Activated CD4-positive, CD25-positive, alpha-beta regulatory T cell (primary cell): ENCODE measurements at places on chromosomes 6 and 20.
A peak's percentile ranks its signal among the peaks of the same experiment; 100 is the strongest.

DNA sequence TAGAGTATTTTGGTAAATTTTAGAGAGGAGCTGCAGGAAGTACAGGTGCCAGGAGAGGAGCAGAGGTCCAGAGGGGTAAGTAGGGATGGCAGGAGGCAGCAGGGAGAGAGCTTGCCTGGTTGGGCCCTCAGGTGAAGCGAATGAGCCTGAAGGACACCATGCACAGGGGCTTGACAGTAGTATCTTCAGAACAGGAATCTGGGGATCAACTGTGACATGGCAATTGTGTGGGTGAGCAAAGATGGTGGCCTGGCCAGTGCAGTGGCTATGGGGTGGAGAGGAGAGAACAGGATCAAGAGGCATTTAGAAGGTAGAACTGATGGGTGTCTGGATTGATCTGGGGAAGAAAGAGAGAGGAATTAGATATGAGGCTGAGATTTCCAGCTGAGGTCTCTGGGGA, 68.7 kb upstream of the RNF24 start:
- no peak for DNase-seq

DNA sequence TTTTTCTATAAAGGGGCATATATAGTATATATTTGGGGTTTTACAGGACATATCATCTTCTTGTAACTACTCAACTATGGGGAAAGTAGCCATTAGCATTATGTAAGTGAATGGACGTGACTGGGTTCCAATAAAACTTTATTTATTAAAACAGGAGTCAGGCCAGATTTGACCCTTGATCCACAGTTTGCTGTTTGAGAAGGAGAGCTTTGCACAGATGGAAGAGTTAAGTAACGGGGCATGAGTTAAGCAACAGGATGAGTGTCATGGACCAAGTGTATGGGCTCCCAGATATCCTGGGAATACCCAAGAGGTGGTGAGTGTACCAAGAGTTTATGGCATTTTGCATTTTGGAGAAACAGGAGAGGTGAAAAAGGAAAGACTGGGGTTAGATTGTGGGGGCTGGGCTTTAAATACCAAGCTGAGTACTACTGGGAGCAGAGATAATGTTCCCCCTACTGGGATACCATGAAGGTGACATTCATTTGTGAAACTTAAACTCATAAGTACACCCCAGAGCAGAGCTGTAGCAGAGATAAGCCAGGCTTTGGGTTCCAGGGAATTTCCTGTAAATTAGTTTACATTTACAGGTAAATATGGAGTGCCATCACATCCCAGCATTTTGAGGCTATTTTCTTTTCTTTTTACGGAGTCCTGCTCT, 18.5 kb upstream of the SCUBE3 start:
- DNase-seq: no peak

- no peak for DNase-seq
Measured at GRCh38 chr20:55009066-55009465, 533.7 kb downstream of the DOK5 start.

GRCh38 chr6:84779917-84780316, 15.5 kb upstream of the TBX18 start:
- no peak for DNase-seq

DNA sequence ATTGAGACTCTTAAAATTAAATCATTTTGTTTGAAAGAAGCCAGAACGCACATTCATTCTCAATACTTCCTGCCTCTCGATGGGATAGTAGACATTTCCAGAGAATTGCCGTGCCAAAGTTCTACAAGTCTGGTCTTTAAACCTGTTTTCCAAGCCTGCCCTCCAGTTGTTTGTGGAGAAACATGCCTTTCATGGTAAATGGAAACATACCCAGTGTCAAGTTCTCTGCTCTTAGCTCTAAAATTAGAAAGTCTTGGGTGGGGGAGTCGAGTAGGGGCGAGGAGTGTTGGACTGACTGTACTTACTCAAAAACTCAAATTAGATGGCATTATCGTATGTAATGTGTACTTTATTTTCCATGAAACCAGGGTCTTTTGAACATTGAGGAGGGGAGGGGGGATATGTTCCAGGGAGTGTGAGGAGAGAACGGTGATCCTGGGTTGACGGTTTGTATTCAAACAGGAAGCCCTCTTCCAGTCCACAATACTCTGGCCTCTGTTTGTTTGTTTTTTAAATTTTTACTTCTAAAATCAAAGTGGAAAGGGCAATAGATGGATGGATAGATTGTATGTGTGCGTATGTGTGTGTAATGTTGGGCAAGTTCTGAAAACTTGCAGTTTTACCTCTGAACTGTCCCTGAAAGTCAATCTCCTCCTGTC, 106.8 kb upstream of the ARMC2 start:
- DNase-seq: no peak

DNA sequence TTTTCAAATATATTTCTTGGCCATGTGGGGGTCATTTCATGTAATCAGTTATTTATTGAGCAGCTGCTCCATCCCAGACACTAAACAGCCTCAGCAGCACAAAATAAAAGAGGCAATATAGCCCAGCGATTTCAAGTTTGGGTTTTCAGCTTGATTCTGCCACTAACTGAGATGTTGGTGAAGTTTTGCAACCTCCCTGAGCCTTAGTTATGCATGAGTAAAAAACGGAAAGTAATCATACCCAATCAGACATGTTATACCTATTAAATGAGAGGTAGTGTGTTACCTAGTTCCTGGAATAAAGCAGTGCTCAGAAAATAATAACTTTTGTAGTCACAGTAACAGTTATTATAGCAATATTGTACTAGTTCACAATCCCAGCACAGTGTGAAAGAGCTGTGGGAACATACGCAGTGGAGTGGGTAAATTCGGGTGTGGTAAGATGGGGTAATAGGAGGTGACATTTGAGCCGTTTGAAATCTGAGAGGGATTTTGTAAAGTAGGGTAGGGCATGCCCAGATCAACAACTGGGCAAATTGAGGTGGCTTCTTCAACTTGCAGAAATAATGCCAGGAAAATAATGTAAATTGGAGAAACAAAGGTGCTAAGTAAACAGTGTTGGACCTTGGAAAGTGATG, 1.5 kb downstream of the SLC9A8 start:
- no peak for DNase-seq

- peak; percentile 20 for DNase-seq
Measured at GRCh38 chr6:156395276-156395675, 381.9 kb upstream of the ARID1B start.

GRCh38 chr6:159312206-159312605, 143.0 kb downstream of the FNDC1 start:
- DNase-seq: no peak

DNA sequence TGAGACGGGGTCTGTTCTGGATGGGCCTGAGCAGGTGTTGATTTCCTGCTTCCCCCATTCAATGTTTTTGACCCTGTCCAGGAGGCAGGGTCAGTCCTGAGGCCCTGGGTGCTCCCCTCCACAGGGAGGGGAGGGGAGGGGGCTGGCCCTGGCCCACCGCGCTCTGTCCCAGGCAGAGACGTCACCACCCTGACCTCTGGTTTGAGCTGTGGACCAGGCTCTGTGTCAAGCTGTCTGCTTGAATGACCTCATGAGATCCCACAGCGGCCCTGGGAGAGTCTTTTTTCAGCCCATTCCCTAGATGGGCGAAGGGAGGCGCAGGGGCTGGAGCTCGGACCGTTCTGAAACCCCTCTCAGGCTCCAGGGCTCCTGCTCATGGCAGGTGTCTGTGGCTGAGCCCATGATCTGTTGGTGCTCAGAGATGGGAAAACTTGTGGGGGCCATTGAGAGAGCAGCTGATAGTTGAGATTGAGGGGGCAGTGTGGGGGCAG, 8.9 kb upstream of the LKAAEAR1 start:
- no peak for DNase-seq

DNA sequence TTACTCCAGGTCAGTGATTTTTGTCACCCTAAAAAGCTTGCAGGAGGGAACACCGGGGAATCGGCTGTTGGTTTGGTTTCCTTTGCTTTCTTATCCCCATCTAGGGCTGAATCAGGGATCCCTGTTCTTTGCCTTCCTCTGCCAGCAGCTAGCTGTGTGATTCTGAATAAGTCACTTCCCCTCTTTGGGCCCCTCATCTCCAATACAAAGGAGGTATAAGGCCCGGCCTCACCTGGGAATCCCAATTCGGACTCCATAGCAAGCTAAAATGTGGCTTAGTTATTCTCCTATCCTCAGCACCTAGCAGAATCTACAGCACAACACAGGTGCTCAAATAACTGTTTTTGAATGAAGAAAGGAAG, 18.5 kb upstream of the ARMC12 start:
- DNase-seq: no peak

GRCh38 chr20:52049001-52049731, 142.4 kb downstream of the ZFP64 start:
- no peak for DNase-seq

DNA sequence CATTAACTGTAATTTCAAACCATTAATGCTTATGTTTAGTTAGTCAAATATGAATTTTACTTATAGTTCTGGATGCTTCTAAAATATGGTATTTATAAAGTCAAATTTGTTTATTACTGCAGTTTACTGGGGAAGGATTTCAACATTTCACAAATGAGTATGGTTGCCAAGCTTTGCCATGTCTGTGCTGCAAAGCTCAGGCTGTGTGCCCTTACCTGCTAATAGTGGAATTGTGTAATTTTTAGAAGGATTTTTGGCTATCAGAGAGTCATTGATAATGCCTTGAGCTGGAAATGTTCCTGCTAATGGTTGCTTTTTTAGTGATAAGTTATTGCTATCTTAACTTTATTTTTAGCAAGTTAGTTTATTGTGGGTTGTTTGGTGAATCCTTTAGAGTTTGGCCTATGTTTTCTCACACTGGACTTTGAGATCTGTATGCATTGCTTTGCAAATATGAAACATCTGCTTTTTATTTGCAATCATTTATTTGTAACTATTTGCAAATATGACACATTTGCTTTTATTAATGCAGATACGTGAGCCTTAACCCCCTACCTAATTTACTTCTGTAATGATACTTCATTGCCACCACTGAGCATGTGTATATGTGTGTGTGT, 105.8 kb downstream of the CD109 start:
- DNase-seq: no peak

GRCh38 chr20:1943275-1944002, 48.2 kb downstream of the SIRPA start:
- no peak for DNase-seq

DNA sequence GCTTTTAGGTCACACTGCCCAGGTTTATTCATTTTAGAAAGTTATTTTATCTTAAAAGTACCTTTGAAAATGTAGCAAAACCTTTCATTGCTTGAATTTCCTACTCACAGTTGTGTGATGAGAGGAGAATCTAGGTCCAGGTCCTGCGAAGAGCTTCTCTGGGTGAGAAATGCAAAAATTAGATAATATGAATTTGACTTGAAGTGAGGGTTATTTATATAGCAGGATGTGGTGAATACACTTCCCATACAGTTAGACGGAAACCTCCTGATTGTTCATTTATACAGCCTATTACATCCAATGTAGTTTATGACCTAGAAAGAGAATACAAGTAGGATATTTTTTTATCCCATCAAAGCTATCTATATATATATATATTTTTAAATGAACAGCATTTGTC, 30.5 kb downstream of the CDKAL1 start:
- DNase-seq: no peak

- no peak for DNase-seq
Measured at GRCh38 chr6:7534192-7534591, 7.3 kb upstream of the DSP start.

GRCh38 chr6:165448210-165448609, 138.8 kb upstream of the C6orf118 start:
- no peak for DNase-seq

DNA sequence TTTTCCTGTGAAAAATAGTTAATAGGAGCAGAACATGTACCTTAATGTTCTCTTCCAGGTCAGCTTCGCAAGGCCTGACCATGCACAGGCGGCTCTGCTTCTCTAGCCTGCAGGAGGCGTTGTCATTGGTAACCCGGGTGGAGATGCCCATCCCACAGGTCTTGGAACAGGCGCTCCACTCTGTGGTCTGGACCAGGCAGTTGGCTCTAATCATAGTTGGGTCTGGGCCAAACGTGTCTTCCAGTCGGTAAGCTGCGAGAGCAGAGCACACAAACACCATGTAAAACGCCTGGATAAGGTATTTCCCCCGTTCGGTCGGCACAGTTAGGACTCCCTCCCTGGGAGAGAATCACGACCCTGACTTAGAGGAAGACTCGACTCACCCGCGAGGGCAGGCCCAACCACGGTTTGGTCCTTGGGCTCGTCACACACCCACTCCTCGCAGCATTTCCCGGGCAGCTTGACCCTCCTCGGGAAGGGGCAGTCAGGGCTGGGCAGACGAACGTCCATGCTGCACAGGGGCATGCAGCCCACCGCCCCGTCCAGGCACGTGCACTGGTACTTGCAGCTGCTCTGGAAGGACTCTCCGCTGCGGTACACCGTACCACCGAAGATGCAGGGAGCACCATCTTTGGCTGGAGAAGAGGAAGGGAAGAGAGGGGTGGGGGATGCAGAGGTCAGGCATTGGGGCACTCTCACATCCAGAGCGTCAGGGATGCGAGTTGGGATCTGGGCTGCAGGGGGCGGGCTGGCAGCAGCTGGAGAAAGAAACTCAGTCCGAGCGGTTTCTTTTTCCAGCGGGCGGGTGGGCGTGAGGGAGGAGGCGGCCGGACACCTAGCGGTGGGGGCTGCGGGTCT, 1.0 kb downstream of the CCN2 start:
- no peak for DNase-seq

DNA sequence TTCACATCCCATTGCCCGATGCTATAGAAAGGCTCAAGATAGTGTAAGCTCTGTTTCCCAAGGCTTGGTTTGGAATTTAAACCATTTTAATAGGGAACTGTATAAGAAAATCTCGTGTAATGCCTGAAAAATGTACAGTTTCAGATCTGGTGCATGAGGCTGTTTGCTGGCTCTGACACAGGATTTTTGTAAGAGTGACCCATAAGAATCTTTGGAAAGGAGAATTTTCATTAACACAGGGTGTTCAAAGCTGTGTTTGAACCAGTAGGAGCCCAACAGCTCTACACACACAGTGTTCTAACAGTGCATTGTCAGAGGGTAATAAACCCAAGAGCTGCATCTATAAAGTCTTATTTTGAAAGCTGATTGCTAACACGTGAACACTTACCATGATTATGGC, 293.5 kb downstream of the PRL start:
- DNase-seq: no peak

- DNase-seq: no peak
Measured at GRCh38 chr6:156731396-156731795, 45.8 kb upstream of the ARID1B start.

GRCh38 chr6:116405652-116406356, 35.1 kb downstream of the DSE start:
- no peak for DNase-seq

GRCh38 chr6:56959094-56959493, 4.2 kb downstream of the BEND6 start:
- no peak for DNase-seq

DNA sequence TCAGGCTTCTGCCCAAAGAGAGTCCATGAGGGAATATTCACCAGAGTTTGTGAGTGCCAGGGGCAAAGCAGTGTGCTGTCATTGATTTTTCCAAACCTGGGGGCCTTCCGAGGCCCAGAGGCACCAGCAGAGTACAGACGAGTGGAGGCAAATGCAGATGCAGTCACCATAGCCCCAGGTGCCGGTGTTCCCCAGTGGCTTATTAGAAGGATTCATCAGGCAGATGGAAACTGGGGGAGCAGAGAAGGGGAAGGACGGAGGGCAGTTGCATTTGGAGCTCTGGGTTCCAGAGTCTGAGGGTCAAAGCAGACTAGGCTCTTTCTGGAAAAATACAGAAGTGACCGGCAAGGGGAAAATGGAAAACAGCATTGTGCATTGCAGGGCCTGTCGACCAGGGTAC, 184.2 kb downstream of the ANKRD60 start:
- DNase-seq: no peak
